ENCODE measurements at places on chromosomes 7 and 10. TPM values are rescaled to one million over a fixed set of nuclear protein-coding genes. Genes with fewer than 3 reads are reported as not detected.

STK32C gene
- 8.4 TPM for total RNA-seq

AKR1B1 gene
- 35.8 TPM for total RNA-seq

NPM3 gene
- total RNA-seq, result 23.0 TPM

SLC13A1 gene
- total RNA-seq, result not detected

ELOVL3 gene
- total RNA-seq, result 0.71 TPM

PMS2 gene
- 7.5 TPM for total RNA-seq

HSPA12A gene
- total RNA-seq, result 12.3 TPM

SPDYE2 gene
- total RNA-seq, result not detected

PRKCQ gene
- 2.0 TPM for total RNA-seq

CTTNBP2 gene
- total RNA-seq, result 4.9 TPM

PNLIPRP2 gene
- not detected for total RNA-seq

PLAC9 gene
- 5.1 TPM for total RNA-seq

LRRN3 gene
- 0.41 TPM for total RNA-seq

AKR1D1 gene
- total RNA-seq, result not detected

GRID2IP gene
- not detected for total RNA-seq

CCL24 gene
- total RNA-seq, result not detected

MNX1 gene
- not detected for total RNA-seq

PYROXD2 gene
- 11.9 TPM for total RNA-seq

LRMDA gene
- total RNA-seq, result 22.2 TPM

ADIRF gene
- total RNA-seq, result 45.3 TPM

CYP26C1 gene
- not detected for total RNA-seq

FAM25C gene
- total RNA-seq, result not detected

PILRA gene
- total RNA-seq, result 10.0 TPM

ABCB4 gene
- total RNA-seq, result 1.4 TPM

ELN gene
- total RNA-seq, result 13.3 TPM

PODXL gene
- total RNA-seq, result 18.6 TPM

AKR1B15 gene
- not detected for total RNA-seq

GTF2IRD1 gene
- total RNA-seq, result 15.0 TPM

MTPN gene
- total RNA-seq, result 77.2 TPM

CDK1 gene
- 2.7 TPM for total RNA-seq

All from sigmoid colon (tissue), 7 donors.